ENCODE measurements at places on chromosomes 6 and 20. TPM values are rescaled to one million over a fixed set of nuclear protein-coding genes. Genes with fewer than 3 reads are reported as not detected.

The GPR6 gene
- polyA plus RNA-seq = not detected

The SLC13A3 gene
- polyA plus RNA-seq = not detected

The ULBP1 gene
- not detected for polyA plus RNA-seq

The CST2 gene
- polyA plus RNA-seq = not detected

The DEFB129 gene
- not detected for polyA plus RNA-seq

The CD109 gene
- polyA plus RNA-seq = 0.20 TPM

The COL11A2 gene
- polyA plus RNA-seq = 0.26 TPM

The GJA1 gene
- 0.08 TPM for polyA plus RNA-seq

The THEMIS gene
- polyA plus RNA-seq = 110 TPM

The HLA-DMA gene
- 19.3 TPM for polyA plus RNA-seq

The RALY gene
- 202 TPM for polyA plus RNA-seq

The OR2H2 gene
- polyA plus RNA-seq = not detected

The COL10A1 gene
- polyA plus RNA-seq = 0.33 TPM

The FGD2 gene
- 0.25 TPM for polyA plus RNA-seq

The SLC17A2 gene
- not detected for polyA plus RNA-seq

The NT5E gene
- 15.7 TPM for polyA plus RNA-seq

The NKX2-4 gene
- polyA plus RNA-seq = not detected

The SLC44A4 gene
- polyA plus RNA-seq = not detected

The IPCEF1 gene
- 113 TPM for polyA plus RNA-seq

The MUC21 gene
- not detected for polyA plus RNA-seq

The RAET1L gene
- polyA plus RNA-seq = not detected

The RNF5 gene
- 111 TPM for polyA plus RNA-seq

The COL9A1 gene
- not detected for polyA plus RNA-seq

The NINL gene
- 1.1 TPM for polyA plus RNA-seq

The GSTA1 gene
- not detected for polyA plus RNA-seq

The TOMM34 gene
- polyA plus RNA-seq = 30.2 TPM

The C4B gene
- not detected for polyA plus RNA-seq

Data from naive thymus-derived CD4-positive, alpha-beta T cell (primary cell).